Stimulated activated CD8-positive, alpha-beta memory T cell treated with anti-CD3 and anti-CD28 coated beads, Interleukin-2, amount 100 ng/mL, for 1 hour (primary cell): ENCODE measurements at places on chromosomes 2 and 18.

GRCh38 chr2:72834596-72834995 lies 8.8 kb upstream of the EXOC6B start:
- DNase-seq: no peak

- no peak for DNase-seq
These were observed 468.3 kb upstream of the RAB12 start for GRCh38 chr18:8140841-8141501.

DNA sequence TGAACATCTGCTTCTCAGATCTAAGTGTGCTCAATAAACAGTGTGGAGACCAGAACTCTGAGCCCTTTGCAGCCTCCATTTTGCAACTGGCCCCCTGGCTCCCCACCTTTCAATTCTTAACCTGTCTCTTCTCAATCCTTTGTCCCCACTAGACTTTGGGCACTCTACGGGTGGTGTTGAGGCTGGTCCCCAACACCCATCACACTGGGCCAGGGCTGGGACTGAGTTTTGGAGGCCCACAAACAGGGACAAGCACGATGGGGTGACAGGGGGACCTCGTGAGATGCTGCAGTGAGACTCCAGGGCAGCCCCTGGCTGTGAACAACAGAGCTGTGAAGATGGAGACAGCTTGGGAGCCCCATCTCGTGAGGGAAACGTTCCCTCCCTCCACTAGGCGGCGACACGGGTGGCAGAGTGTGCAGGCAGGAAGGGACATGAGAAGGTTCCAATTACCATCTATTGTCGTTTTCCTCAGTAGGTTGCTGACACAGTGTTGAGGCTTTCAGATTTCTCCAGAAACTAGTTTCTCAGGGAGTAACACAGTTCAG lies 1.2 kb downstream of the ANKMY1 start:
- DNase-seq: peak; percentile 52

DNA sequence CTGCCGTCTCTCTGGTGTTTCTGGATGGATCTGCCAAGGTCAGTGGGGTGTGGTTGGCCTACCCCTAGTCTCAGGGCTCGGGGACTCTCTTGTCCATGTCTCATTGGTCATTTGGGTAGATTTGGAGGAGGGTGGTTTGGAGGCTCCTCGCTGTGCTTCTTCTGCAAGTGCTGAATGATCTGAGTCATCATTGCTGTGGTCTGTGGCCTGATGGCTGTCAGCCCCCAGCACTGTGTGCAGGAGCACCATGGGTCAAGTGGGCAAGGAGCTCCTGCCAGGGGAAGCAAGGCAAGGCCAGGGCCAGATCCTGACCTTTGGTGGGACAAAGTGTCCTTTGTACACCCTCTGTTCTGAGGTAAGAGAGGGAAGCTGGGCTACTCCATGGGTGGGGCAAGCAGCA lies 221.8 kb downstream of the FHOD3 start:
- no peak for DNase-seq

DNA sequence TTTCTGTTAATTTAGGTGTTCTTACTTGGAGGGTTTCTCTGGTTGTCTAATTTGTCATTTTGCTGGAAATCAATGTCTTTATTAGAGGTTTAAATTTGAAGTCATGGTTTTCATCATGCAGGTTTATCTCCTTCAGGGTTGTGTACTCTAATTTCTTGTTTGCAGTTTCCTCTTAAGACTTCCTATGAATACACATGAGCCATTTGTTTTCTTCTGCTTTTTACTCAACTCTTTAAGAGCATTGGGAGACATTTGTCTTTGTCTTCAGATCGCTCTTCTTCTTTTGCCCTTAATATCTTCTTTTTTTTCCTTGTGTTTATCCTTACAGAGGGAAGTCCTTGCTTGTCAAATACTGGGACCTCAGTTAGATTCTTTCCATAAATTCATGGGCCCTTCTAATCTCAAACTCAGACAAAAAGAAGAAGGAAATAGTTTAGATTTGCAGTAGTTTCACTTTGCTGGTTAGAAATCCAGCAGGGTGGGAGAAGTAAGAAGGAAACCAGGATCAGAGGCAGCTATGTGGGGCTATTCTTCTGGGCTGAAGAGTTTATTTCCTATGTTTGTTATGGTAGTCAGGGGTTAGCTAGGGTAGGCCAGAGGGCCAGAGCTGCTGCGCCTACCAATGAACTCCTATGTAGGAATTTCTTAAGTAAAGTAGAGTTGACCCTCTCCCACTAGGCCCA lies 176.6 kb downstream of the DYSF start:
- no peak for DNase-seq

GRCh38 chr2:120108049-120108448 lies 95.2 kb downstream of the EPB41L5 start:
- DNase-seq: no peak

DNA sequence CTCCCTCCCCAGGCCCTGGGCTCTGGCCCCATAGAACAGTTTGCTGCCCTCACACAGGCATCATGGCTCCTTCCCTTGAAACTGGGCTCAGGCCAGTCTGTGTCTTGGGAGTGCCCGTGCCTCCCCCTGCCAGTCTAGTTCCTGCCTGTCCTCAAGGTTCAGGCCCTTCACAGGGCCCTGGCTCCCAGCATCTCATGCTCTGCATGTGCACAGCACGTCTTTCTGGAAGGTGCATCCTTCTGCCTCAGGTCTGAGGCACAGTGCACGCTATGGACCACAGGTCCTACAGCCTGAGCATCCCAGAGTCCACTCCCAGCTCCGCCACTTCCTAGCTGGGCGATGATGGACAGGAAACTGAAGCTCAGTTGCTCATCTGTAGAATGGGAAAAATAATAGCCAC lies 35.6 kb upstream of the FOSL2 start:
- DNase-seq: no peak

DNA sequence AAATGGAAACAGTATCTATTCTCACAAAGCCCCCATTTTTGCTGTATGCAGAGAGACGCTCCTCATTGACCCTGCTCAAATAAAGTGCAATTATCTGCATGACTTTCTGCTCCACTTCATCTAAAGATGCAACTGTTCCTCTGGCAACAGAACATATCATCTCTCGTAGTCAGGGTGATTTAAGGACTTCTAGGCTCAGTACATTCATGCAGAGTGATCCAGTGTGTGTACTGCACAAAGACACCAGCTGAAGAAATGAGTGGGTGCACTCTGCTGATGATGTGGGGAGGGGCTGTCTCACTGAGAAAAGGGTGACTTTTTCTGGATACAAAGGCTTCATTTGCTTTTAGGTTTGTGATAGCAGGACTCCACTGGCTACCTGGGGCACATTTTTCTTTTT lies 355.2 kb downstream of the GALNT13 start:
- no peak for DNase-seq

DNA sequence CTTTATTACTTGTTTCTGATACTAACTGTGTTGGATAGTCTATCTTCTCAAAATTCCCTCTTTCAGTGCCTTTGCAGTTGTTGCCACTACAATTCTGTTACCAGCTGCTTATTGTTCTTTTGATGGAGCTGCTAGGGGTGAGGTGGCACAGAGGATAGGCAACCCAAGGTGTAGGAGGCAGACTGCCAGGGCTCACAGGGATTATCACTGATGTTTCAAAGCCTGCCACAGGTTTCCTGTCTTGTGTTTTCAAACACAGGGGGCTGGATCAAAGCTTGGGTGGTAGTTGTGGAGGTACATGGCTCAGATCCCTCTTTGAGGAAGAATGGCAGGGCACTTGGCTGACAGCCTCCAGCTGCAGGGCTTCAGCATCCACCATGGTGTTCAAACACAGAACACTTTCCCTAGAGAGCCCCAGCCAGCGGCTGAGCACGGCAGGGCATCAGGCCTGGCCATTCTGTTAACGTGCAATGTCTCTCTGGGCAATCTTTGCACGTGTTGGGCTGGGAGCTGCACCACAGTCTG lies 87.1 kb downstream of the POLE4 start:
- DNase-seq: no peak

DNA sequence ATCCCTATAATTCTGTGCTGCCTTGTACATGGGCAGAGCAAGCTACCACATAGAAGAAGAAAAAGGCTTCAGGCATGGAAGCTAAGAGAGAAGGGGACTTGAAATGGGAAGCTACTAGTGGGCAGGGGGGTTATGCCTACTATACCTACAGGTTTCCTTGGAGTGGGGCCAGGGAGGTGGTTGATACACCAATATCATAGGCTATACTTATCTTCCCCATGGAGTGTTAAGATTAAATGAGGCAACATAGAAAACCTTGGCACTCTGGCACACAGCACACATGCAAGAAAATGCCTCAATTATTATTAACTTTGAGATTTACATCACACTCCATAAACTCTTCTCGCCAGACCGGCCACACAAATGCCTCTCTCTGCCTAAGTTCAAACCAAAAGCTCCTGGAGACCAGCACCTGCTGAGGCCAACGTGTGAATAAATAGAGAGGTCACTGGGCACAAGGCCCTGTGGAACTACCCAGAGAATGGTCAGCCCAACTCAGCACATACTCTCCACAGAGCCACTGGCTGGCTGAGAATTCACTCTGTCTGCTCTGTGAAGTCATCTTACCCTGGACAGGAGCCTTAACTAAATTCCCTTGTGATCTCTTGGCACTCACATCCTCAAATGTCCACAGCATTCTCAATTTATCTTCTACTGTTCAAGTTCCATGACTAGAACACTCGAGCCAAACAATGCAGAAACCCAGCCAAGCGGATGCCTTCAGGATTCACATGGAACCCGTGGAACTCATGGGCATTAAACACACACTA lies 498.7 kb downstream of the BCL11A start:
- no peak for DNase-seq

DNA sequence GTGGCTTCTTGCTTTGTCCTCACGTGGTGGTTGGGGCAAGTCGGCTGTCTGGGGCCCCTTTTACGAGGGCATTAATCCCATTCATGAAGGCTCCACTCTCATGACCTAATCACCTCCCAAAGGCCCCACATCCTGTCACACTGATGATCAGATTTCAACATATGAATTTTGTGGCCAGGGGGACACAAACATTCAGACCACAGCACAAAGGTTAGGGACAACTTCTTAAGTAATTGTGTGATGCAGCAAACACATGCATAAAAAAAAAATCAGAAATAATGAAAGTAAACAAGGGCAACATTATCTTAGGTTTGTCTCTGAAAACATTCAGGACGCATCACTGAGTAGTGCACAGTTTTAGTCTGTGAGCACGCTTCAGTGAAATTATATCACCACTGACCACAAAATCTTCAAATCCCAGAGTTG lies 54.2 kb upstream of the FRZB start:
- DNase-seq: no peak

DNA sequence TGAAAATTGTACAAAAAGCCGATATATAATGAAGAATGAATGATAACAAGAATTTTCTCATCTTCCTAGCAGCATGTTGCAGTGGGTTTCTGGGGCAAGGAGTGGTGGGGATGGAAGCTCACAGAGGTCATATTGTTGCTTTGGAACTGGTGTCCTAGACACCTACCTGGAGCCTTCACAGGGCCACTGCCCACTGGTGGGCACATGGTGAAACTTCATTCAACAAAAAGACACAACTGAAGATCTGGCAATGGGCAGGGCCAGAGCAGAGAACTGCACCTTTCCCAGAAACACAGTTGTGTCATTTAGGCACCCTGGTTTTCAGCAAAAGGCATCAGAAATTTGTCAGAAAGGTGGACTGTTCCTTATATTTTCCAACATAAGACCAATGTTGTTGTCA lies 115.3 kb downstream of the FHOD3 start:
- DNase-seq: no peak

DNA sequence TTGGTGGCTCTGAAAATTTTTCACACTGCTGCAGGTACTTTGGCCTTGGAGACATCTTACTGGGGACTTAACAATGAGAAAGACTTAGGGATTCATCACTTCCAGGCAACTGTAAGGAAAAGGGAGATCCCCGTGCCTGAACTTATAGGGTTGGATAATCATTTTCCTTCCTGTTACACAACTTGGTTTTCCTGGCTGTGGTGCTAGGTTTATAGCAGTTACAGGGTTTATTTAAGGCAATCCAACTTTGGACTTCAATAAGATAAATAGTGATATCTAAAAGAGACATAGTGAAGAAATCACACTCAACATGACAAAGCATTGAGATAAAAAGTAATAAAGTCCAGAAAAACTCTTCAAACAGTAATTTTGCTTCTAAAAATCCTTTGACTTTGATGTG lies 70.2 kb upstream of the RAPH1 start:
- DNase-seq: no peak

- no peak for DNase-seq
These were observed 251.4 kb downstream of the TCF4 start for GRCh38 chr18:55336438-55337100.

DNA sequence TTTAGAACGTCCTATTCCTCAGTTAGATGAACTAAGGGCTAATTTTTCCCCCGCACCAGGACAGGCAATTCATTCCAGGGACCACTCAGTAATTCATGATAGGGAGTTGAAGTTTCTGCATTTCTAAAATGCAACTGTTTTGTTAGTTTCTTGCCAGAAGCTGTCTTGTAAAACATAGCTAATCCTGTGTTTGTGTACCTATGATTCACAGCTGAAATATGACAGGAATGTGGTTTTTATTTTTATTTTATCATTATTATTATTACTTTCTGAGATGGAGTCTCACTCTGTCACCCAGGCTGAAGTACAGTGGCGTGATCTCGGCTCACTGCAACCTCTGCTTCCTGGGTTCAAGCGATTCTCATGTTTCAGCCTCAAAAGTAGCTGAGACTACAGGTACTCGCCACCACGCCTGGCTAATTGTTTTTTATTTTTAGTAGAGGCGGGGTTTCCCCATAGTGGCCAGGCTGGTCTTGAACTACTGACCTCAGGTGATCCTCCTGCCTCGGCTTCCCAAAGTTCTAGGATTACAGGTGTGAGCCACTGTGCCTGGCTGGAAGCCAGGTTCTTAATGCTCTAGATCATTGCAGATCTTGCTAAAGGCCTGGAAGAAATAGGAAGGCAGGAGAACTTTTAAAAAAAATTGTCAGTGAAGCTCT lies 154.8 kb upstream of the FHL2 start:
- DNase-seq: no peak

- DNase-seq: no peak
These were observed 48.9 kb upstream of the COBLL1 start for GRCh38 chr2:164890544-164890943.

- DNase-seq: no peak
These were observed 64.7 kb upstream of the TMEM87B start for GRCh38 chr2:111990375-111990774.
